ENCODE measurements at places on chromosomes 5 and 9.
A peak's percentile ranks its signal among the peaks of the same experiment; 100 is the strongest.

GRCh38 chr5:32618962-32619361 lies 33.6 kb downstream of the SUB1 start:
- no peak for DNase-seq

DNA sequence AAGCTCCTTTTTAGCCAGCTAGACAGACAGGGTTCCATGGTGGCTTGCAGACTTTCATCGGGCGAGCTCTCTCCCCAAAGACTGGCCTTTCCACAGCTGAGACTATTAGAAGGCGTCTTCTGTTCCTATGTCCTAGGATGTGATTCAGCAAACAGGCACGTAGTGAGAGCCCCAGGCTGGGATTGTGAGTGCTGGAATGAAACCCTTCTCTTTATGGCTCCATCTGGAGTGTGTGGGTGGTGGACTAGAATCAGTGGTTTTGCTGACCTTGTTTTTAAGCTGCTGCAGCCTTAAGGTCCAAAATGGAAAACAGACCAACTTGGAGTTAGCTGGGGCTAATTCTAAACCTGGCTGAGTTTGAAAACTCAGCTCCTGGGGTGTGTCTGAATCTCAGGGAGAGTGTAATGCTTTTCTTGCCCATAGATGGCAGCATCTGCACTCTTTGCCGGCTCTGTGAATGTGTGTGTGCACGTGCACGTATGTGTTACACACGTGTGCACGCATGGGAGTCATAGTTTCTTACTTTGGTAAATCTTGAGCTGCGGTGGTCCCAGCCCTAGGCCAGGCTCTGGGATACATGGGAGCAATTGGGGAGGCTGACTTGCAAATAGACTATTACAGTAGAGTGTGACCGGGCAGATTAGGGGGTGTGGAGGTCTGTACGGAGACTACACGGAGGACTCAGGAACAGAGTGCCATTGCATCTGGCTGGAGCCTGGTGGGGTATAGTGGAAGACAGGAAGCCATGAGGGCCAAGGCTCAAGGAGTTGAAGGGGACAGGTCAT lies 10.7 kb downstream of the GSN start:
- peak; percentile 91 for DNase-seq

- DNase-seq = peak; percentile 81
Observed at GRCh38 chr5:9653811-9654210, 23.7 kb upstream of the TAS2R1 start.

DNA sequence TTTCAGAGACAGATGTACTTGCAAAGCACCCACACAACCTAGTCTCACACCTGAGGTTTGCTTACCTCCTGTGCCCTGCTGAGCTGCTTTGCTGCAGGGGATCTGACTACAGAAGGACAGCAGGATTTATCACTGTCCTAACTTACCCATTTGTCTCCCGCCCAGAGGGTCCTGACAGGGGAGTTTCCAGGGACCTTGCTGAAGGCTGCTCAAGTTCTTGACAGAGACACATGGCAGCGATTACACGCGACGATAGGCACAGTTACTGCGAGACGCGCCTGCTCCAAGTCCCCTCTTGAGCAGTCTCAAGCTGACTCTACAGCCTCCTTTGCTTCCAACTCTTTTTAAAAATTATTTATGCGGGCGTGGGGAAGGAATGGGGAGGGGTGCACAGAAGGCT lies 24.6 kb upstream of the GALNT10 start:
- DNase-seq = peak; percentile 65

DNA sequence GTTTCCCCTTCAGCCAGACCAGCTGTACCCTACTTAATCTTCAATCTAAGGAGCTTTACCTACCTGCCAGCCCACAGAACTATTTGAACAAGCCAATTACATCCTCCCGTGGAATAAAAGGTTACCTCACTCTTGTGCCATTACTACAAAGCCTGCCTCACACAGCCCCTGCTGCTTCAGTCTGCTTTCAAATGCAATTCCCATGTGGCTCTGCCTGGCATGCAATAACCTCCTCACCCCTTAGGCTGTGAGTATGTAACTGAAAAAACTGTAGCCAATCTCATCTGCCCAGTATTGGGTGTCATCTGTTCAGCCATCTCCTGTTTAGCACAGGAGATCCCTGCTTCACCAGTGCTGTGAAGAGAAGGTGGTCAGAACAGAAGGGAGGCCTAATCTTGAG lies 6.1 kb upstream of the GCNT1 start:
- no peak for DNase-seq

DNA sequence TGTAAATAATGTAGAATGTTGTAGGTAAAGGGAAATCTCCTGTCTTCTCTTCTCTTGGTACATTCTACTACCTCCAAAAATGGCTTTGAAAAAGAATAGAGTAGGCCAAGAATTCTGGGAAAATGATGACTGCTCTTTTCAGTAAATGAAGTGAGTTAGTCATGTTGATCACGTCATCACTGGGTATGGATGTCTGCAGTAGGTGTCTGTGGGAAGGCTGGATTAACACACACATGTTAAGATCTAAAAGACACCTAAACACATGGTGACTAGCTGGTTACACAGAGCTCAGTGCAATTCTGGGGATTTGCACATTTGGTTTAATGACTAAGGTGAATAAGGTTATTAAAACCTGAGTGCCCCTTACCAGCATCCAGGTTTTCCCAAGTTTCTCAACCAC lies 161.5 kb downstream of the CEP120 start:
- DNase-seq = no peak

- DNase-seq = no peak
Observed at GRCh38 chr5:172178301-172178987, 9.6 kb downstream of the STK10 start.

- no peak for DNase-seq
Observed at GRCh38 chr9:127131871-127132270, 9.4 kb upstream of the ANGPTL2 start.

- DNase-seq = no peak
Observed at GRCh38 chr5:176528761-176529115, 8.5 kb downstream of the RNF44 start.

- DNase-seq = peak; percentile 2
Observed at GRCh38 chr5:45694971-45695803, 993 bp downstream of the HCN1 start.

- DNase-seq = no peak
Observed at GRCh38 chr5:103860327-103860726, 297.7 kb upstream of the NUDT12 start.

- no peak for DNase-seq
Observed at GRCh38 chr5:171313481-171314206, 4.6 kb downstream of the TLX3 start.
